Stimulated activated CD8-positive, alpha-beta memory T cell treated with anti-CD3 and anti-CD28 coated beads, Interleukin-4, amount 100 ng/mL, for 1 hour (primary cell): ENCODE measurements at places on chromosomes 3 and 15.

- no peak for DNase-seq
Observed at GRCh38 chr3:56998076-56998529, 62.4 kb upstream of the SPATA12 start.

DNA sequence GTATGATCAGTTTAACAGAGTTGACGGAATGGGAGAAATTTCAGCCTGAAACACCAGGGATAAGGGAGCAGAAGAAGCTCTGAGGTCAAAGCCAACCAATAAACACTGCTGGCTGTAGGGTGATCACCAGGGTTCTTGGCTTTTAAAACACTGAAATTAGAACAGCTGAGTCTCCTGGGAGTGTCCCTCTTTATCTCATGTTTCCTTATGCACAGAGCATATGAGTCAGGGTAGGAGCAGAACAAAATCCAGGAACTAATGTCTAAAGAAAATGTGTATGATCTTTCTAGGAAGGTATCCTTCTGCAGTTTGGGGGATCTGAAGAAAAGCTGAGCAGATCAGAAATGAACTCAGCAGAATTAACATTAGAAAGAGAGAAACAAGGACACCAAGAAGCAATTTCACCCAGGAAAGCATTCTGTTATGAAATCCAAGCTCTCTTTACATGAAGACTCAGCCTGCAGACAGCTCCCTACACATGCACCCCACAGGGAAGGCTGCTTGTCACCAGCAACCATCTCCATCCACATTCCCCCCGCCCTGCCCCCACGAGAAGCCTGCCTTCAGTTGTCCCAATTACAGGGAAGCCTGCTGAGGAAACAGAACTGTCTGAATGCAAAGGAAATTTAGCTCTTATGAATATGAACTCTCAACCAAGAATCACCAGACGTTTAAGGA lies 469.7 kb downstream of the PDCD6IP start:
- no peak for DNase-seq

- DNase-seq = no peak
Observed at GRCh38 chr15:79987569-79987955, 16.6 kb upstream of the BCL2A1 start.

DNA sequence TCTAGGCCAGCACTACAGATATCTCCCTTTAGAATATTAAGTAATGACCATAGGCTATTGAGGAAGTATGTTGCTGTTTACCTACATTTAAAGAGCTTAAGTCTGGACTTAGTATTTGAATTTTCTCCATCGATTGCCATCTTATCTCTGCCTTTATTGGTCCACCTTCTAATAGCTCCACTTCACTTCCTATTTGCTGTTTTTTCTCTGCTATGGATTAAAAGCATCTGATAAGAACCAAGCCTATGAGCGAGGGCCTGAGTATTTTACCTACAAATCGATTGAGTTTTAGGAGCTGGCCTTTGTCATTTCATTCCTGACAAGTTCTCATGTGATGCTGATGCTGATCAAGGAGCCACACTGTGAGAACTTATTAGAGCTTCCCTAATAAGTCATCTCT lies 52.6 kb upstream of the AKAP13 start:
- no peak for DNase-seq

- no peak for DNase-seq
Observed at GRCh38 chr15:53675832-53676231, 83.6 kb downstream of the WDR72 start.

DNA sequence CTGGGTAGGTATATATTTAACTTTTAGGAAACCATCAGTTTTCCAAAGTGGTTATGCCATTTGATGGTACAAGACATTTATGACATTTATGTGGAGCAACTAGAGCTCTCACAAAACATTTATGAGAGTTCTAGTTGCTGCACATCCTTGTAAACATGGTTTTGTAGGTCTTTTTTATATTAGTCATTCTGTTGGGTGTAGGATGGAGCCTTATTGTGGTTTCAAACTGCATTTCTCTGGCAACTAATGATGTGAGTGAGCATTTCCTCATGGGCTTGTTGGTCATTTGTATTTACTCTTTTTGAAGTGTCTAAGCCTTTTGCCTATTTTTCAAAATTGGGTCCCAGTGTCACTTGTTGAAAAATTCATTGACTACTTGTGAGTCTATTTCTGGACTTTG lies 45.7 kb upstream of the MGLL start:
- DNase-seq = no peak

DNA sequence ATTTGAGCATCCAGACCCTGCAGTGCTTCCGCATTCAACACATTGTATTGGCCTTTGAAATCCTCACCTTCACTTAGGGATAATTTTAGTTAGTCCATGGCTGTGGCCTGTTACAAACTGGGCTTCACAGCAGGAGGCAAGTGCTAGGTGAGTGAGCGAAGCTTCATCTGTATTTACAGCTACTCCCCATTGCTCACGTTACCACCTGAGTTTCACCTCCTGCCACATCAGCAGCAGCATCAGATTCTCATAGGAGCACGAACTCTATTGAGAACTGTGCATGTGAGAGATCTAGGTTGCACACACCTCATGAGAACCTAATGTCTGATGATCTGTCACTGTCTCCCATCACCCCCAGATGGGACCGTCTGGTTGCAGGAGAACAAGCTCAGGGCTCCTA lies 222.1 kb upstream of the NR2F2 start:
- DNase-seq = no peak

DNA sequence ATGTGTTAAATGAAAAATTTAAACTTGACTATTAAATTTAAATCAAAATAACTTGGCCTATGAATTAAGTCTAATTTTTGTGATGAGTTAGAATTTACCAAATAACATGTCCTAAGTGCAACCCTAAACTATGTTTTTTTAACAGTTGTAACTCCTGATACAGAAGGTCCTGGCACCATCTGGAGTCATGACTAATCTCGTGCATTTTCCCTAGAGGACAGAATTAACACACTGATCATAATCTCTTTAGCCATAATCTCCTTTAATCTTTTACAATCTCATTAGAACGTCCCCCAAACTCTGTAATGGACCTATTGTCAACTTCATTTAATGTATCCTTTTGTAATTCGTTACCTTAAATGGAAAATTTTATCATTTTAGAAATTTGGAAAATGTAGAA lies 100.6 kb downstream of the SUCNR1 start:
- DNase-seq = no peak

GRCh38 chr15:95292785-95293450 lies 1037.6 kb upstream of the NR2F2 start:
- DNase-seq = no peak

GRCh38 chr15:56718560-56718959 lies 14.7 kb downstream of the ZNF280D start:
- DNase-seq = no peak

- DNase-seq = no peak
Observed at GRCh38 chr3:29643034-29643425, 362.2 kb downstream of the RBMS3 start.

DNA sequence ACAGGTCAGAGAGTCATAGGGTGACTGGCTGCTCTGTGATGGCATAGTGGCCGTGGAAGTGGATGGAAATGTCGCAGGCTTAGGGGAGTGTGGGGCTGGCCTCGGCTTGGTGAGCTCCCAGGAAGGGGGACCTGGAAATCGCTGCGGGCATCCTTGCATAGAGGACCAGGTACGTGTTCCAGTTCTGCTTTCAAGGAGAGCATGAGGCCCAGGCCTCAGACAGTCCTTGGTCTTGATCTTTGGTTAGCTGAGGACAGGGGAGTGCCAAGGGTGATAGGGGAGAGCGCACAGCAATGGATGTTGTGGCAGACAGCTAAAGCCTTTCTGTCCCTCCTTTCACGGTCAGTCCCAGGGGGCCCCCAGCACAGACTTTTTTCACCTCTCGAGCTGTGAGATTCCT lies 110.5 kb downstream of the SNRPN start:
- DNase-seq = no peak

DNA sequence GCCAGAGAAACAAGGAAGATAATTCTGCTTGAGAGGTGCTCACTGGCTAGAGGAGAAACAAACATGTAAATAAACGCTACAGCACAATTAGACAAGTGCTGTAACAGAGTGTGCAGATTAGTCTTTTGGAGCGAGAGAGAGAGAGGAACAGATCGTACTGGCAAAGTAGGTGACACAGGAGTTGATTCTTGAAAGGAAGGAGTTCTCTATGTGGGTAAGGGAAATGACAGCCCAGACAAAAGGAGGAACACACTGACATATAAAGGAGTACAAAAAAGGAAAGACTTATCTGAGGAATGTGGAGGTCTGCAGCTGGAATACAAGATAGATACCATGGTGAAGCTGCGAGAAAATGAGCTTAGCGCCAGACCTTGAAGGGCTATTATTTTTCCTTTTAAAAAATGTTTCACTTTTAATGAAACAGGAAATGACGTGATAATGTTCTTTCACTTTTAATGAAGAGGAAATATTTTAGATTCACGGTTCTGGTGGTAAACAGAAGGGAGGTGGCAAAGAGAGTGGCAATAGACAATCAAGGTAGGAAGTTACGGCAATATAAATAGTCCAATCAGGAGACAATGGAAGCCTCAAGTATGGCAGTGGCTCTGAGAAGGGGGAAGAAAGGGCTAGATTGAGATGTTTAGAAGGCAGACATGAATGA lies 202.9 kb downstream of the VPS13C start:
- no peak for DNase-seq

GRCh38 chr3:65196663-65197062 lies 508.9 kb upstream of the ADAMTS9 start:
- DNase-seq = no peak

- DNase-seq = no peak
Observed at GRCh38 chr15:90660195-90660998, 56.7 kb upstream of the BLM start.

DNA sequence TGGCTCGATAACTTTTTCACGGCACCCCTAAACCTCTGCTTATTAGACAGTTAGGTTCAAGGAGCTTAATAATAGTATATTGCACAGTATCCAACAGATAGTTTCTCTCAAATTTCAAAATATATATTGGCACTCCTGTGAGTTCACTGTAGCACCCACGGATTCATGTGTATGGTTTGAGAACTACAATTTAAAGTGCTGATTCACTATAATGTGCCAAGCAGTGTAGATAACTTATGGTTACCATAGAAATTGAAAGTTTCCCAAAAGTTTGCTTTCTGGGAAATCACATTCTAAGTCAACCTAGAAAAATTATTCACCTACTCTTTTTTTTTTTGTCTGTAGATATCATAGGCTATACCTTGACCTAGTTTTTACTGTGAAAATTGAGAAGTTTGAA lies 86.6 kb downstream of the GAP43 start:
- no peak for DNase-seq

DNA sequence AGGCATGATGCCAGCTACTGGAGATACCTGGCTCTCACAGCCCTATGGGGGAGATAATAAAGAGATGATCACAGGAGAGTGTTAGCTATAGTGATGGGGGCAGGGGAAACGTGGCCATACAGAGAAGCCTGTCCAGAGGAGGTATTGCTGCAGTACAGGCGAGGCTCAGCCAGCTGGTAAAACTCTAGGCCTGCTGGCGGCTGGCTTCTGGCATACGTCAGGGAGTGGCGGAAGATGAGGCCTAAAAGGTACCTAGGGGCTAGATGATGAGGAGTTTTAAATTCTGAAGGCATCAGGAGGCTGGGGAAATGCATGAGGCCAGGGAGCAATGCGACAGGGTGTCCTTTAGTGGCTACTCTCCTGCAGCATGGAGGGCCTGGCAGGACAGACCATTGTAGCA lies 110.7 kb downstream of the EEFSEC start:
- no peak for DNase-seq

- DNase-seq = no peak
Observed at GRCh38 chr15:58518626-58519025, 86.8 kb downstream of the LIPC start.

- no peak for DNase-seq
Observed at GRCh38 chr15:65533057-65533756, 2.9 kb downstream of the HACD3 start.

GRCh38 chr15:35958021-35958420 lies 412.1 kb upstream of the DPH6 start:
- DNase-seq = no peak

DNA sequence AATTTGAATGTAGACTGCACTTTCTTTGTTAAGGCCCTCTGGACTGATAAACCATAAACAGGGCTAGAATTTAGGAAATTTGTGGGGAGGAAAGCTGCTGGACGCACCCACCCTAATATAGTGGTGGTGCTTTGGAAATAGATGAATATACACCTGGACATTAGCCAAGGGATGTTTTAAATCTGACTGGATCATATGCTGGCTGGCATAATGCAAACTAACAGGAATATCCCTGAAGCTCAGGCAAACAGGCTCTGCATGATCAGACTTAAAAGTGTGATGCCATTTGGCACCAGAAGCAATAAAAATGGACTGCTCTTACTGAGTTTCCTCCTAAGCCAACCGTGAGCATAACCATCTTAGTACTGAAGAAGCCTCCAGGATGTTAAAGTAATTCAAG lies 465.8 kb upstream of the ROBO1 start:
- no peak for DNase-seq

DNA sequence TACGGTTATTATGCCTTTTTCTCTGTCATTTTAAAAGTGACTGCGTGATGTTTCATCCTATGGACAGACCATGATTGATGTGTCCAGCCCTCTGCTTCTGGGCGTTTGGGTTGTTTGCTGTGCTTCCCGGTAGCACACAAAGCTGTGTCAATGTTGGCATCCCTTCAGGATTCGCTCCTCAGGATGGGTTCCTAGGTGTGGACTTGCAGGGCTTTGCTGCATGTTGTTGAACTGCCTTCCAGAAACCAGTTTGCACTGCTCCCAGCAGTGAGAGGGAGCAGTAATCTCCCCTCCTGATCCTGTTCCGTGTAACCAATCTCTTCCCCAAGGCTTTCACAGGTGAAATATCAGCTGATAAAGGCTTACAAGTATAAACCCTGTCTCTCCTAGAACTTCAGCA lies 787 bp downstream of the TRPM1 start:
- no peak for DNase-seq

GRCh38 chr3:72601983-72602750 lies 246.1 kb downstream of the SHQ1 start:
- no peak for DNase-seq

DNA sequence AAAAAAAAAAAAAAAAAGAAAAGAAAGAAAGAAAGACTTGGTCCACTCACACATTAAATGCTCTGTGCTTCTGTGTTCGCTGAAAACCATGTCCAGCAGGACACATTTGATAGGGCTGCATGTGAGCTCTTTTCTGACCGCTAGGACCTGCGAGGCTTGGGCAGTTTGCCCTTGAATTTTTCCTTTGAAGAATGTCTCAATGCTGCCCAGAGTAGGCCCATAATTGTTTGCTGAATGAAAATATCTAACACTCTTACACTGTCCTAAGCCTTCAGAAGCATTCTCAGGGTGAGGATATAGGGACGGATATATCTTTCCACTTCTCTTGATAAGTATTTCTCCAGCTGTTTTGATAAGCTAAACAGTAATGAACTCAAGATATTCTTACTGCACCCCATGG lies 6.0 kb downstream of the KIF9 start:
- no peak for DNase-seq

DNA sequence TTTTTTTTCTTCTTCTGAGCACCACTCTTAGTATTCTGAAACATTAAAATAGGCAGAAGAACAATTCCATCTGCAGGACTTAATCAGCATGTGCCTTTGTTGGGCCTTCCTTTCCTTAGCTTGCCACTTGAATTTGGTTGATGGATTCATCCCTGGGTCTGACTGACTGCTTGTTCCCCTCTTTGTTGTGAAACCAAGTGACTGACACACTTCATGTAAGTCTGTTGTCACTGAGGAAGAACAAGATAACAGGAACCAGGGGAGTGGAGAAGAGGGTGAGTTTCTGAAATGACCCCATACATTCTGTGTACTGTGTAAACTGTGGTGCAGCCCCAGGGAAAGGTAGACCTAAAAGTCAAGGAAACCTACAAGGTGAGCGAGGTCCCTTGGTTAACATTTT lies 188.7 kb upstream of the TBC1D5 start:
- no peak for DNase-seq

- no peak for DNase-seq
Observed at GRCh38 chr3:123130079-123130750, 63.4 kb downstream of the PDIA5 start.
